ENCODE measurements at places on chromosomes 1 and 21.

DNA sequence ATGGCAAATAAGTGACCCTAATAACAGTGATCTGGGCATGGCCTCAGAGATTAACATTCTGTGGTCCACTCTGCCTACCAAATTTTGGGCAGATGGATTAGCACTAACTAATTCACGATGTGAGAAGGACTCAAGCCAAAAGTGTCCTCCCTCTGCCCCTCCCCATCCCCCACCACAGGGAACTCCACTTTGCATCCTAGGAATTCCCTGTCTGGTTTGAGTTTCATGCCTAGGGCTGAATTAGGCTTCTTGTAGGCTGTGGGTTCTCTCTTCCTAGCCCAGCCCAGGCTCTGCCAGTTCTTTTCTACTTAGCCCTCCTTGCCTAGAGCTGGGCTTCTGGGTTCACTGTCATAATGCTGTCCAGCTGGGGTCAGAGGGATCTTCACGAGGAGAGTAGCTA lies 64.1 kb downstream of the ATP2B4 start:
- DNase-seq: no peak

DNA sequence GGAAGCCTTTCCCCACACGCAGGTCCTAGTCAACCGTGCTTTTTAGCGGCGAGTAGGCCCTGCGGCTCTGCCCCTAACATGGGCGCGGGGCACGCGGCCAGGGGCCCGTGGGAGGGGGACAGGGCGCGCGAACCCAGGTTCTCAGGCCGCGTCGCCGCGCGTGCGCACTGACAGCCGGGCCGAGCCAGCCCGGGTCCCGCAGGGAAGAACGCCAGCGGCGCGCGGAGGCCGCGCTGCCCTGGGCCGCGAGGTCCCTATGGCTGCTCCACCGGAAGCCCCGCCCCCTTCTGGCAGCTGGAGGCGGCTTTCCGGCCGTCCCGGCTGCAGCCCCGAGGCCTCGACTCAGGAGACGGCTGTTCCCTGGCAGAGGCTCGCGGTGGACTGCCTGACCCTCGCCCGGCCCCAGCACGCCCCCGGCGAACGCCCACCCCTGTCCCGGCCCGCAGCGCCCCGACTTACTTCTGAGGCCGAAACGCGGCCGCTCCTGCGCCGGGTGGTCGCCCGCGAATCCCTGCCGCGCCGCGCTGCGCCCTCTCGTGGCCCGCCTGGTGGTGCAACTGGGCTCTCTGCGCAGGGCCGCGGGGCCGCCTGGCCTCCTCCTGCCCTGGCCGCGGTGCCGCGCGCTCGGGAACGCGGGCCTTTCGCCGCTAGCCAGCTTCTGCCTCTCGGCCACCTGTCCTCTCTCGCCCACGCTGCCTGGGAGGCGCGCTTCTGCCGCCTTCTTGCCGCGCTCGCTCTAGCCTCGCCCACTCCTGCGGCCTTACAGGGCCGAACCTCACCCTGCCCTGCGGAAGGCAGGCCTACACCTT lies 16.6 kb upstream of the RIPPLY3 start:
- DNase-seq: peak; percentile 86

GRCh38 chr1:38061883-38062328 lies 15.3 kb upstream of the POU3F1 start:
- no peak for DNase-seq

- peak; percentile 97 for DNase-seq
Measured at GRCh38 chr1:154607609-154608396, at the start of gene ADAR. ADAR (minus strand) TSS chr1:154608186; CDS start chr1:154608006, 180 bp downstream.

DNA sequence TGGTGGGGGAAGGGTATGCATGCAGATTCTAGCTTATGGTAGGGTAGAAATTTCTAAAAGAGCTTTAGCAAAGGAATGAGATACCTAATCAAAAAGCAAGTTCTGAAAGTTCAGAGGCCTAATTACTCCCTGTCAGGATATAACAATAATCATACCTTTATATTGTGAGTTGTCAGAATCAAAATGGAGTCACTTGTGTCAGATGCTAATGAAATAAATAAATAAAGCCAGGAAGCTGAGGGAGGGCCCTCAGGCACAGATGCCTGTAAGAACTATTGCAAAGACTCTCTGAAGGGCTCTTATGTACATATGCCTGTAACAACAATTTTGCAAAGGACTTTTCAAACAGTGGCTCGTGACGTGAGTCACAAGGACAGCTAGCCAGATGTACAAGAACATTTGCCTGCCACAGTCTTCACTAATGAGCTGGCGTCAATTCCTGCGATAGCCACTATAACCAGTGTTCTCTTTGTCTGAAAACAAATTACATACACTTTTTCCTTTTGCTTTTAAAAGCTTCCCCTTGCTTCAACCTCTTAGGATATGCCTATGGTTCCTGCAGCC lies 27.4 kb upstream of the DNASE2B start:
- DNase-seq: no peak

DNA sequence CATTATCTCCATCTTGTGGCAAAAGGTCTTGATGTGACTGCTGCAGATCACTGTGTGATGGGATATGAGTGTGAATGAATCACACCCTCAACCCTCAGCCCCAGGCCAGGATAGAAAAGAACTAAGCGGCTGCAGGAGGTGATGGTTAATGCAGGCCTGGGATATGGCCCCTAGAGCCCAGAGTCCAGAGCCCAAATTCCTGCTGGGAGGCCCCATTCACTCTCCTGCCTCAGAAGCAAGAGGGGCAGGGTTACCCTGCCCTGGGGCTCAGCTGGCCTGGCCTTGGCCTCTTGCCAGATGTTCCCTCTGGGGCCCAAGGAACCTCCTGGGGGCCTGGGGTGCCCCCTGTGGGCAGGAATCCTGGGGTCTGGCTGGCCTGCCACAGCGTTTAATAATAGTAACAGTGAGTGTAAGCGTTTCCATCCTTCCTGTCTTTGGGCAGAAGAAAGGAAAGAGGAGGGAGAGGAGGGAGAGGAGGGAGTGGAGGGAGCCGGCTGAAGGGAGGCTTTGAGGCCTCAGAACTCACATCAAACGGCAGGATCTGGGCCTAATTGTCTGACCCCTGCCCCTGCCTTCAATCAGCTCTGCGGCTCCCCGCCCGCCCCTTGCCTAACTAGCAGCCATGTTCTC lies 26.2 kb downstream of the DMAP1 start:
- no peak for DNase-seq

DNA sequence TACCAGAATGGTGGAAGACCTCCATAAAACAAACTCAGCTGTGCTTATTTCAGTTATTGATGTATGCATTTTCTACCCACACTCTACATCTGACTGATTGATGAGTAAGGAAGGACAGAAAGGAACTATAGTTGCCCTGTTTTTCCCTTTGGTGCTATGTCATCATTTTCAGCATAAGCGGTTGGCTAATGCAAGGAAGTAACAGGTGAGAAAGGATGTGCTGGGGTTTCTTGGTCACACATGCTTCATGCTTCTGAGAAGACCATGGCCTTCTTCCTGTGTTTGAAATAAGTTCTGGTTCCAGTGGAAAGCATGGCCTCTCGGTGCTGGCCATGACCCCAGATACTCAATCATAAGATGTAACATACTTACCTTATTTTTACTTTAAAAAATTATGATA lies 541.2 kb downstream of the PTPRU start:
- no peak for DNase-seq

GRCh38 chr1:230621324-230622030 lies 20.8 kb upstream of the COG2 start:
- DNase-seq: no peak

DNA sequence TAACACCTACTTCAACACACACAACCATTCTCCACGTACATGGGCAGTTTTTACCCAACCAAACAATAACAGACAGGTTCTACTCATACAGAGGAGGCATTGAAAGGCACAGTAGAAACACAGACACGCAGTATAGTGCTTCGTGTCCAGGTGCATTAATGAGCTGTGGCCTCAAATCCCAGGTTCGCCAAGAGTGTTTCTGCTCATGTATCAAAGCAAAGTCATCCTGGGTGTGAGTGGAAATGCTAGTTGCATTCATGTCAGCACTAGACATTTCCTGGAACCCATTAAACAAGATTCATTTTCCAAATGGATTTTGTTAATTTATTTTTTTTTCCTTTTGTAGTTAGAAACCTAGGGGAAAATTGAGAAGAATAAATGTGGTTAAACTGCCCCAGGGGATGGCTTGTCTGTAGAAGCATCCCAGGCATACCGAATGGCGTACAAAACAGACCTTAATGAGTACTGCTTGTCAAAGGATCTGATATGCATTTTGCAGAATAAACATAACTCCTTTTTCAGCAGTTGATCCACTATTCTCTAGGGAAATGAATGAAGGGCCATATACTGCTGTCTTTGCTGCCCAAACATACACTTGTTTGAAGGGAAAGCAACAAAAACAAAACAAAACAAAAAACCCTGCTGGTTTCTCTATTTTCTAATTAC lies 298.6 kb upstream of the ST6GALNAC5 start:
- DNase-seq: no peak

DNA sequence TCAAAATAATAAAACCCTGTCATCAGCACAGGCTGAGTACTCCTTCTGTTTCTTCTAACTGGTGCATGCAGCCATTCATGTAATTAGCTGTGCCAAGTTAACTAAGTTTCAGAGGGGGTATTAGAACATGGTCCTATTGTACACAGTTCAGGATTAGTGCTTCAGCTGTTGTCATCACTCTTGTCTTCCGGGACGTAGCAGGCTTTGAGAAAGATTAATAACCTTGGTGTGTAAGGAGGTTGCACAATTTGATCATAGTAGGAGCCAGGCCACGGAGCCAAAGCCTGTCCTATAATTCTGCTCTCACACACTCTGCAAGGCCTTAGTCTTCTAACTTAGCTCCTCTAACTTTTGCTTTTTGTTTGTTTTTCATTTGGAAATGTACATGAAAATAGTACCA lies 44.7 kb downstream of the PTGFRN start:
- DNase-seq: no peak

DNA sequence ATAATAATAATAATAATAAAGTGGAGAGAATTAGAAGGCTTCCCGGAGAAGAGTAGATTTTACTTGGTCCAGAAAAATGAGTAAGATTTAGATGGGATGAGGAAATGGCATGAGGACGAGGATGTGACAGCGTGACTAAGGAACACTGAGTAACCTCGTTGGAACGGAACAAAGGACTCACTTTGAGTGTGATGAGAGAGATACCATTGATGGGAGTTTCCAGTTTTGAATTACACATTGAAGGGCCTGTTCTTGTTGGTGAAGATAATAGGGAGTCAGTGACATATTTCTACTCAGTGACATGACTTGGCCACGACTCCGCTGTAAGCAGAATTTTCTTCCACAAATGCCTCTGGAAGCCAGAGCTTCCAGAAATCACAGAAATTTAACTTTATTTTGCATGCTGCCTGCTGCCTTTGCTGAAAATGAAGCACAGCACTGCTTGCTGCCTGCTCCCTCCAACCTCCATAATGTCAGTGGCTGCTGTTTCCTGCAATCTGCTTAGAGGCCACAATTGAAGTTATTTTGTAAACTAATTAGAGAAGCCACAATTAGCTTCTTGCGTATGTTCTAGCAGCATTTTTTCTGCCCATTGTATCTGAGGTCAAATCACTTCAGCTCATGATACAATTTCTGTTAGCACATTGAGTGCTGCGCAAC lies 33.7 kb upstream of the FBXO28 start:
- DNase-seq: peak; percentile 47

DNA sequence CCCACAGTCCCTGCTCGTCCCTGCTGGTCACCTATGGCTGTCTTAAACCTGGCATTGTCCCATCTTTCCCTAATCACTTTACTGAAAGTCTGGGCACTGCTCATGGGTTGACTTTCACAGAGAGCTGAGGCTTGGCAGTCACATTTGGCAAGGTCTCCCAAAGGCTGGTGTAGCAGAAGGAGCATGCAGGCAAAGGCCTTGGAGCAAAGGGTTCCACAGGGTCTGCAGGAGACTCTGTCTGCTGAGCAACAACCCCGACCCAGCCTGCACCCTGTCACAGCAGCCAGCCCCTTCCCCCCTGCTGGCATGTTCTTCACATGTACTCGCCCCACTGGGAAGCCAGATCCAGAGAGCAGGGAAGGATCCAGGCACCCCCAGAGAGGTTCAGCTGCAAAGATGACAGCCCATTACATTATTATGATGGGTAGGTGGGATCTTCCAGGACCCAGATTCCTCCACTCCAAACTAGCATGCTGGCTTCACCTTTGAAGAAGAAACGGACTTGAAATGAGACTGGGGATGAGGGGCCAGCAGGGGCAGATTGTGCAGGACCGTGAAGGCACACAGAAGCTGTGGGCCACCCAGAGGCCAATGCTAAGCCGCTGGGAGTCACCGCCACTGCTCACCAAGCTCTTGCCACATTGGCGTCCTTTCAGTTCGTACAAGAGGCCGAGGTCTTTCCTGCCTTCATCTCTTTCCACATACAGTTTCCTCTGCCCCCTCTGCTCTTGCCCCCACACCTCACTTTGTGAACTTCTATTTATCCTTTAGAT lies 14.2 kb upstream of the TMEM125 start:
- no peak for DNase-seq

- no peak for DNase-seq
Measured at GRCh38 chr1:223052931-223053330, 90.1 kb downstream of the TLR5 start.

DNA sequence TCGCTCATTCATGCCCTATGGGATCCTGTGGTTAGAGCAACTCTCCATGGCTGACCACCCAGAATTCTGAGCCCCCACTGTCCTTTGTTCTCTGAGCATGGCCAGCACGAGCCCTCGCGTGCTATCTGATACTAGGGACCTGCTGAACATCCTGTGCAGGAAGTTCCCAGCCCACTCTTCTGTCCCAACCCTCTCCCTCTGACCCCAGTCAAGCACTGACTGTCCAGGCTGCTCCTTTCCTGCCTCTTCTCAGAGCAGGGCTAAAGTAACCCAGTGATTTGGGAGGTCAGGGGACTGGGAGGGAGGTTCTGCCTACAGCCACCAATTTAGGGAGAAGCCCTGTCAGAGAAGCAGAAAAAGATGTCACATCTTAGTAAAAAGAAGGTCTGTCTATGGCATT lies 21.2 kb downstream of the CYP4B1 start:
- no peak for DNase-seq

DNA sequence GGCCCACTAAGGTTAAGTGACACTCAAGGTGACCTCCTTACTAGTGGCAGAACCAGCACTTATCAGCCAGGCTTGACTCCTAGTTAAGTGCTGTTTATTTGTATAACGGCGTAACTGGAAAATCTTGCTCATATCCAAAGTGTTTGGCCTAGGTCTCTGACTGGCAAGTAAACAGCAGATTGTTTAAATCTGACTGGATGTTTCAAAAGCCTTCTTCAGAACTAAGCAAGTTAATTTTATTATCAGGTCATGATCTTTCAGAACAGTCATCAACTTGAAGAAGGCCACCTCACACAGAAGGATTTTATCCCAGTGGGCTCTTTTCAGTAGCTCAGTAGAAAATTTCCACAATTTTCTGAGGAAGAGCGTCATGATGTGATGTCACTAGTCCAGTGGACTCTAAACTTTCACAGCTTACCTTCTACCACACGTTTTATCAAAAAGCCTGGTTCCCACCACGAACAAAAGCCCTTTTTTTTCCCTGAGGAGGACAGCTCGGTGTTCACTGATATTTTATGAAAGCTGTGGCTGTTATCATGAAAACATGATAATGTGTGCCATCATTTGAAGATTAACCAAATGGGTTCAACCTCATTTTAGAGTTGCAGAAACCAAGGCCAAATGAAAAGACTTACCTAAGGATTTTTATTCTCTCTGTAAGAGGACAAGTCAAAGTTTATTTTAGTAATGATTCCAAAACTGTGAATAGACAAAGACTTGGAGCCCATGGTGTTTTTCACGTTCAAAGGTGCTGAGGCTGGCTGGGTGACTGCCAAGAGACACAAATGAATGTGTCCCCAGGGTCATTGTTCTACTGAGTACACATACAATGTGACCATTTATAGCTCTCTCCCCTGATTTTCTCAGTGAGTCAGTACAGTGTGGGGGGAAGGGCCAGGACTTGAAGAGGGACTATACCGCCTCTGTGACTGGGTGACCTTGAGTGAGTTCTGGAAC lies 9.1 kb downstream of the SGIP1 start:
- DNase-seq: peak; percentile 65

- no peak for DNase-seq
Measured at GRCh38 chr1:238458899-238459298, 568.2 kb upstream of the ZP4 start.

Data from GM04504 (cell line).